Fibroblast of skin of back (primary cell): ENCODE measurements at places on chromosomes 12 and 14.

DNA sequence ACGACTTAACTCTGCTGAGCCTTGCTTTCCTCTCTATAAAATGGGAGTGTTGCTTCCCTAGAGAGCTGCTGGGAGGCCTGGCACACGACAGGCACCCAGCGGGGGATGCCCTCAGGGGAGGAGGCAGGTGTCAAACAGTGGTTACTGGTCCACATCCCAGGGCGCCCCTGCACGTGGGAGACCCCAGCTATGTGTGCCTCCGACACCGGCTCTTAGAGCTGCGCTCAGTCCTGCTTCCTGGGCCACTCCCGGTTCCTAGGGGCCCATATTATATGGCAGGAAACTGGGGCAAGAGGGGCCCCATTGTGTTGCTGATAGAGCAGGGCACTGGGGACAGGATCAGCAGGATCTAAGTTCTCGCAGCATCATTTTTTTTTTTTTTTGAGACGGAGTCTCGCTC, 47.3 kb downstream of the CHGA start:
- DNase-seq = no peak

GRCh38 chr14:26925876-26926584, 328.2 kb upstream of the NOVA1 start:
- DNase-seq = peak; percentile 48

DNA sequence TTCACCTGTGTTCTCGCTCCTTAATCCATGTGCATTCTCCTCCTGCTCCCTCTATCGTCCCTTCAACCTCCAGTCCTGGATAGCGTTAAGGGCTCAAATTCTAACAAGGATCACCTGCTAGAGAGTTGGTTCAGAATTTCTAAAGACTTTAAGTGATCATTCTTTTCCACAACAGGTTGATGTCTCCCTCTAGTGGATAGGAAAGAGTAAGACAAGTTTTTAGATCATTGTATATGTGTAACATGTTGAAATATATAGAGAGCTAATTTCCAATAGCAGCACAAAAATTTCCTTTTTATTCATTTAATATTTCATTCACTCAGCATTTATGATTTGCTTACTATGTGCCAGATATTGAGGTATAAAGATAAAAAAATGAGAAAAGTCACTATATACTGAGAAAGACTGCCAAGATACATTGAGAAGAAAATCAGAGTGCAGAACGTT, 9.3 kb upstream of the ESR2 start:
- peak; percentile 65 for DNase-seq

GRCh38 chr12:52651726-52652261, at the start of gene KRT2:
KRT2 (minus strand) TSS chr12:52652211; CDS start chr12:52652142, 69 bp downstream.
- no peak for DNase-seq

GRCh38 chr14:30655124-30655523, 33.0 kb downstream of the SCFD1 start:
- DNase-seq = no peak

- DNase-seq = no peak
Observed at GRCh38 chr14:91963465-91963864, 16.0 kb upstream of the FBLN5 start.

GRCh38 chr14:49857427-49858003, 4.9 kb upstream of the NEMF start:
- DNase-seq = peak; percentile 50

DNA sequence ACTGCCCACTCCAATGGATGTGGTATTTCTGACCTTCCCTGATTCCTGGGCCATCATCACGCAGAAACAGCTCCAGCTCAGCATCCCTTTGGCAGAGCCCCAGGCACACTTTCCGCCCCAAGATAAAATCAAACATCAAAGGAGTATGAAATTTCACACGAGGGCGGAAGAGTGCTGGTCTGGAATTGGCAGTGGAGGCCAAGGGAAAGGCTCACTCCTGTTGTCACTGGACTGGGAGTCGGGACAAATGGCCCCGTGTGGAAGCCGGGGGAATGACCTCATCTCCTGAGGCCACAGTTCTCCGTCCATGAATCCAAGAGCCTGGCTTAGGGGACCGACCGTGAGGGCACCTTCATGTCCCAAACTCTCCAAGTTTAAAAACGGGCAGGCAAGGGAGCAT, 40.9 kb downstream of the FZD10 start:
- no peak for DNase-seq

GRCh38 chr12:128982933-128983332, 129.7 kb downstream of the GLT1D1 start:
- no peak for DNase-seq

DNA sequence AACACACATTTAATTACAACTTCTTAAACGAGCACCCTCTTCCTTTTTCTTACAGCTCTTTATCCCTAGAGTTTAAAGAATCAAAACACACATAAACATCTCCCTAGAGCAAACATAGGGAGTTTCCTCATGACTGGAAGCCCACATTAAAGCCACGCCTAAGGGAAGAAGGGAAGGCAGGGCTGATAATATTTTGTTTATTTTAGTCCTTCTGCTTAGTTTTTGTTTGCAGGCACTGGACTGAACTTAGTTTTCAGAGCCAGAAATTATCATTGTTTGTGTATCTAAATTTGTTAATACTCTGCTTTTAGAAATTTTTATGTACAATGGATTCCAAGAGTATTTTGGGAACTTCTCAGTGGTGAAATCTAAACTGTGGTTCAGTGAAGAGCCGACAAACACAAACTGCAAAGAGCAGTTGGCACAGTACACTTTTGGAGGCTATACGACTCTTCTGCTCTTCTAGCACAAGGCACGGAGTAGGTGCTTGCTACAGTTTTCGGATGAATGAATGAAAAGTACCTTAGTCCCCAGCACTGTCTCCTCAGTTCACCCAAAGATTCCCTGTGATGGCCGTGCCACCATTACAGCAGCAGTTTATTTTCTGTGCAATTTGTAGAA, 17.6 kb upstream of the AMIGO2 start:
- peak; percentile 50 for DNase-seq

DNA sequence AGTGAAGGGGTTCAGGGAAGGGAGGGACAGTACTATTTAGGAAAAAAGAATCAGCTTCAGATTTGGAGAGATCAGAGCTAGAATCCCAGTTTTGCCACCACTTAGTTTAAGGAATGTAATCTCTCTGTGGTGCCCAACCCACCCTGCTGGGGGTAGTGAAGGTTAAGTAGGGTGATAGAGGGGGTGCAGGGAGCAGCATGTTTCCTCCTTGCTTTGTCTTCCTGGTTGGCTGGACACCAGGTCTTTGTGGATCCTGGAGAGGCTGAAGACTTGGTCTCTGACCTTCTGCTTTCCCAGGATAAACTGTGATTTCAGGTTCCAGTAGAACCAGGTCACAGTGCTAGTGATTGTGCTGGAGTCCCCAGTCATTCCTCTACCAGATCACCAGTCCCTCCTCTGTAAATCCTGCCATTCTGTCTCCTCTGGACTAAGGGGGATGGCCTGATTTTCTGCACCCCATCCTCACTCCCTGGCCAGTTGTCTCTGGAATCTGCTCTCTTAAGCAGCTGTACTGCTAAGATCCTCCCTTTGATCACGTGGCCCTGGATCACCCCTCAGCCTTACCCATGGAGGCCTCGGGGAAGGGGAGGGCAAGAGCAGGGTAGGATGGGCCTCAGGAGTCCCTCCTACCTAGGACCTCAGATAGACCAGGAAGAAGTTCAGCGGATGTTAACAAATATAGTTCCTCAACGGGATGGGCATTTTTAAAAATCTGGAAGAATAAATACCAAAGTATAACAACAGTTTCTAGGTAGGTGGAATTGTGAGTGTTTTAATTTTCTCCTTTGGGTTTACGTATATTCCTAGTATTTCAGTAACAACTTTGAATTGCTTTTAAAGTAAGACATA, 3.1 kb downstream of the MAP3K12 start:
- DNase-seq = peak; percentile 71
